ENCODE measurements at places on chromosomes 4 and X.

GRCh38 chr4:98261405-98262291, 464 bp downstream of the RAP1GDS1 start:
- DNase-seq = no peak

DNA sequence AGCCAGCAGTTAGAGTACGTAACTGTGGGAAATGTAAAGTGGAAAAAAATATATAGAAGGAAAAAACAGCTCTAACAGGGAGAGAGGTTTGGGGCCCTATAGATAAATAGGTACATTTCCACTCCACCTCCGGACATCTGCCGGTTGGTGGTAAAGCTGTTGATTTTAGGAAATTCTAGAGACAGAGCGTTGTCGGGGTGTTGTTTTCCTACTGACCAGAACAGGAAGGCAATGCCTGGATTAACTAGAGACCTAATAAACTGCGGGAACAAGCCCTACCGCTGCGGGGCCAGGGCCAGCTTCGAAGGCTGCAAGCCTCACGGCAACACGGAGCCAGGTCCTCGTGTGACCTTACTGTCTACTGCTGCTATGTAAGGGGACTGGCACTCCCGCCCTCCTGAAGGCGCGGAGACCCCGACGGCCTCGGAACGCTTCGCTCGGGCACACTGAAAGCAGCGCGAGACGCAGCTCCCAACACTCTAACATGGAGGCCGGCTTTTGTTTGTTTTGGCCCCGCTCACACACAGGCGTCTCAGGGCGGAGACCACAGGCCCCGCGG, 702 bp upstream of the CDKN2AIP start:
- DNase-seq = no peak

DNA sequence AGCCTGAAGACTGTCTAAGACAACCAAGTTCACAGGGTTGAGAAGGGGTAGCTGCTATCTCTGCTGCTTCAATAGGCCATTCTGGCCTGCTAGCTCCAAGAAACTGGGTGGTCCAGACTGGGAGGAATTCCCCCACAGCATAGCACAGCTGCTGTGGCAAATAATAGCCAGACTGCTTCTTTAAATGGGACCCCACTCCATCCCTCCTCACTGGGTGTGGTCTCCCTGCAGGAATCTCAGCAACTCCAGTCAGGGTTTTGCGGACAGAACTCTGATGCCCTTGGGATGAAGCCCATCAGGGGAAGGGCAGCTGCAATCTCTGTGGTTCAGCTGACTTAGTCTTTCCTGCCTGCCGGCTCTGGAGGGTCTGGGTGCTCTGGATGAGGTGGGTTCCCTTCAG, 1018.6 kb upstream of the DIAPH2 start:
- no peak for DNase-seq

GRCh38 chr4:114373508-114373907, 225.1 kb upstream of the UGT8 start:
- DNase-seq = no peak

GRCh38 chr4:113059449-113060182, 10.2 kb downstream of the ANK2 start:
- DNase-seq = no peak

DNA sequence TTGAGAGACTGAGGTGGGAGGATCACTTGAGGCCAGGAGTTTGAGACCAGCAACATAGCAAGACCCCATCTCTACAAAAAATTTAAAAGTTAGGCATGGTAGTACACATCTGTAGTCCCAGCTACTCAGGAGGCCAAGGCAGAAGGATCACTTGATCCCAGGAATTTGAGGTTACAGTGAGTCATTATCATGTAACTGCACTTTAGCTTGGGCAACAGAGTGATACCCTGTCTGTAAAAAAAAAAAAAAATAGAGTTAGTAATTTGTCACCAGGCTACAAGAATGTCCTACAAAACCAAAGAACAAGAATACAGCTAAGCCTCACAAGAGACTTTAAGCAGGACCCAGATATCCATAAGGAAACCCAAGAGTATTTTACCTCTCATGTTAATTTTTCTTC, 27.0 kb upstream of the RAB28 start:
- DNase-seq = no peak

DNA sequence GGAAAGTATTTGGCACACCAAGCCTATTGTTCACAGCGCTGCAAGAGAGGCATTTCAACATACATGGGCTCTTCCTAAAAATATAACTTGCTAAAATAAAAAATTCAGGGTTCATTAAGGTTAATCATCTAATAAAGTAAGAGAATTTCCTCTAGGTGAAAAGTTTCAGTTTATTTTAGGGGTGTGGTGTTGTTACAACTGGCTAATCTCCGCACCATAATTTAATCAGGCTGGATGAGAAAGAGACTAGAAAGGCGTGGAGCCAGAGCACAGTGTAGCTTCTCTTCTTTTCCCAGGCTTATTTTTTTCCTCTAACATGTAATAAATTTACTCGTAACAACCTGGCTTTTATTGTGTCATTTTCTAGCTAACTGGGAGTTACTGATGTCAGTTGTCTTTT, 47.9 kb downstream of the FHL1 start:
- DNase-seq = no peak

DNA sequence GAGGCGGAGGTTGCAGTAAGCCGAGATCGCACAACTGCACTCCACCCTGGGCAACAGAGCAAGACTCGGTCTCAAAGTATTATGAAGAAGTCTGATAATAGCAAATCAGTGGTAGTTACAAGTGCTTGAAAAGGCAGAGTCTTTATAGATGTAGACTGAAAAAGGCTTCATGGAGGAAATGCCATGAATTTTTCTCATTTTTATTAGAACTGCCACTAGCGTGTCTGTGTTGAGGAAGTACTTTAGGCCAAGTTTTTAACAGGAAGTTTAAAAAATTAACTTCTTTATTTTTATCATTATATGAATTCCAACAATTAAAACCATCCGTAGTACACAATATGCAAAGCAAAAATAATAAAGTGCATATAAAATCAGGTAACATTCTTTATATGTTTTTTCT, 32.8 kb upstream of the IL13RA1 start:
- no peak for DNase-seq
